ENCODE measurements at places on chromosomes 6 and 20.

DNA sequence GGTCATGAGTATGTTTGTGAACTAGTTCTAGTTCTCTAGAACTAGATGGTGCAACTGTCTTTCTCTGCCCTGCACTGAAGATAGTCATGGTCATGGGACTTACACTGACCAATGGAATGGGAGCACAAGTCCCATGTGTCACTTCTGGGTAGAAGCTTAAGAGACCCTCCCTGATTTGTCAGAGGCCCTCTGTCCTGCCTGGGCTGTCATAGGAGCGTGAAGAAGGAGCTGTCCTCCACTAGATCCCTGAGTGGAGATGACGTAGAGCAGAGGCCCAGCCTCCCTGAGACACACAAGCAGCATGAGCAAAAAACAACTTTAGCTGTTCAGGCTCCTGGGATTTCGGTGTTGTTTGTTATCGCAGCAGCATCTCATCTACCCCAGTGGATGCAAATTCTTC is 514.5 kb downstream of the PREX1 start:
- DNase-seq: no peak

- DNase-seq: no peak
Measured at GRCh38 chr20:4154958-4155411, 139.6 kb upstream of the RNF24 start.

- DNase-seq: no peak
Measured at GRCh38 chr6:126888727-126889725, 229.4 kb upstream of the RSPO3 start.

DNA sequence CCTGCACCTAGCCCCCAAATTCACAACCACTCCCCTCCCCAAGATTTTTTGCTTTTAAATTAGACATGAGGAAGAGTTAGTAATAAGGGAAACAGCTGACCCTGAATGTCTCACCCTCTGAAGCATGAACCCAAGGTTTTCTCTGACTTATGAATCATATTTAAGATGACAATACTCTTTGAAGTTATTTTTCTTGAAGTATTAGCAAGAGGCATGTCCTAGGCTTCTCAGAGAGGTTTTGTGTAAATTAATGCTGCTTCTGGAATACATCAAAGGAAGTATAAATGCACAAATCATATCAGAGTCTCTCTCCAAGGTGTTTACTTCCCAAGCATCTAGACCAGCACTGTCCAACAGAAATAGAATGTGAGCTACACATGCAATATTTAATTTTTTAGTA is 408.1 kb upstream of the MARCKS start:
- DNase-seq: no peak

DNA sequence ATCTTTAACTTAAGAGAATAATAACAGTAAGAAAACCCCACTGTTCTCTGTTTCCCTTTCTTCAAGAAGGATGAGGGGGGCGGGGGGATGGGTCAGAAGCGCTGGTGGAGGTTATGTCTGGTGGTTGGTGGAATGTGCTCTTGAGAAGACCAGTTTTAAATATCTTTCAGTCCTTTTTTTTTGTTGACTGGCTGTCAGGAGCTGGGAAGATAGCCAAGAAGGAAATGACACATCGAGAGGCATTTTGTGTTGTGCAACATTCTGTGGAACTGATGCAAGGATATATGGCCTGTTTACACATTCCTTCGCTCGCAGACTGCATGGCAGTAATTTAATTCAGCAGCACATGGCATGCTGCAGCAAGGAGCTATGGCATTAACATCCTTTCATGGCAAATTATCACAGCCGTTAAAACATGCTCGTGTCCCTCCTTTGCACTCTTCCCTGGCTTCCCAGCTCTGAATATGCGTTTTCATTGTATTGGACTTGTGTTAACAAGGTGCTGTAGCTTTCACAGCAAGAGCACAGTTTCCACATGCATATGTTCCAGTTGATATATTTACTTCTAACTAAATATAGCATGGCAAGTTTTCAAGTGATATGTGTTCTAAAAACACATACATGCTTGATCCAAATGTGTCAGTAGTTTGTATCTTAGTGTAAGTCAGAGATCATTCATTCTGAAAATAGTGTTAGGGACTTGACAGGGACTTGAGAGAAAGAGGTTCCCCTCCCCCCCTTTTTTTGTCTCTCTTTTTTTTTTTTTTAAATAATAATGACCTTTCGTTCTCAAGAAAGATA is 68.2 kb upstream of the SUPT3H start:
- DNase-seq: peak; percentile 23

DNA sequence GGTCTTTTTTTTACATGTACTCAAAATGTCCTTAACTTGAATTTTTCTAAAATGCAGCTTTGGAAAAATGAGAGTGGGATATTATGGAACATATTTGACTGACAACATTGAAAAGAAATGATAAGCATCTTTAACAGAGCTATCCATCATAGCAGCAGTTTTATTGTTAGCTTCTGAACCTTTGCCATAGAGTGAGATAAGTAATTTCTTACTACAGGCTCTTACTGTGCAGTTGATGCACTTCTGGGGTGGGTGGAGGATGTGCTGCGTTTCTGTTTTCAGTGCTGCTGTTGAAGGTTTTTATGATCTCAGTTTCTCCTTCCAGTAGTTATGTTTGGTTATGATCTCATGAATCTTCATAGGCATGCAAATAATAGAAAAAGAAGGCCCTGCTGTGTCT is 267.0 kb downstream of the TMEM242 start:
- peak; percentile 32 for DNase-seq

- DNase-seq: no peak
Measured at GRCh38 chr20:54305421-54305820, 97.5 kb downstream of the PFDN4 start.

- no peak for DNase-seq
Measured at GRCh38 chr20:3590164-3590563, 73.0 kb downstream of the GFRA4 start.

GRCh38 chr6:75691012-75691411 is 58.0 kb upstream of the MYO6 start:
- DNase-seq: no peak

All from stimulated activated CD4-positive, alpha-beta T cell treated with anti-CD3 and anti-CD28 coated beads, Interleukin-12 subunit alpha, Interleukin-12 subunit beta, amount 100 ng/mL, for 48 hours (primary cell).